ENCODE measurements at places on chromosomes 2 and 18.

- DNase-seq, result no peak
Observed at GRCh38 chr2:209470466-209470865, 46.6 kb downstream of the MAP2 start.

- no peak for DNase-seq
Observed at GRCh38 chr2:217429981-217430500, 570.2 kb upstream of the TNP1 start.

DNA sequence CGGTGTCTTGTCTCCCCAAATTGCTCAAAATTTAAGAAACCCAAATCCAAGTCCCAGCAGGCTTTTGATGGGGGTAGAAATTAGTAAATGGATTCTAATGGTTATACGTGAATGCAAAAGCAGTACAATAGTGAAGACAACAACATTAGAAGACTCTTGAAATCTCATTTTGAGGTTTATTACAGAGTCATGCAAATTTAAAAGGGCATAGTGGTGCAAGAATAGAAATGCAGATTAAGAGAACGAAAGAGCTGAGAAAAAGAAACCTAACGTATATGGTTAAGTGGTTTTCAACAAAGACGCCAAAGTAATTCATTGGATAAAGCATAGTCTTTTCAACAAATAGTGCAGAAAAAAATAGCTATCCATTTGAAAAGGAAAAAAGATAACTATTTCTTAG, 33.2 kb upstream of the CXXC1 start:
- no peak for DNase-seq

GRCh38 chr2:233075141-233075965, 15.2 kb downstream of the INPP5D start:
- DNase-seq, result no peak

- no peak for DNase-seq
Observed at GRCh38 chr2:165105926-165106325, 97.9 kb downstream of the SCN3A start.

DNA sequence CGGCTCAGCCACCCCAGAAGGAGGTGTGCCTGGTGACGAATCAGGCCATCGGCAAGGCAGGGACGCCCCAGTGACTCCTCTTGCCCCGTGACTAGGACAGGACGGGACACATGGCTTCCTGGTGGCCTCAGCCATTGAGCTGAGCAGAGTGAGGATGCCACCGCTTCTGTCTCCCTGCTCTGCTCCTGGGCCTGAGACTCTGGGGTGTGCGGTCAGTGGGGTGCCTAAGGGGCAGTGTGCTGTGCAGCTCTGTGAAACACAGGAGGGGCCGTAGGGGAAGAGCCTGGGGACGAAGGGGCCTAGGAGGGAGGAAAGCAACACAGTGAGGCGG, 24.3 kb downstream of the IGFBP5 start:
- no peak for DNase-seq

DNA sequence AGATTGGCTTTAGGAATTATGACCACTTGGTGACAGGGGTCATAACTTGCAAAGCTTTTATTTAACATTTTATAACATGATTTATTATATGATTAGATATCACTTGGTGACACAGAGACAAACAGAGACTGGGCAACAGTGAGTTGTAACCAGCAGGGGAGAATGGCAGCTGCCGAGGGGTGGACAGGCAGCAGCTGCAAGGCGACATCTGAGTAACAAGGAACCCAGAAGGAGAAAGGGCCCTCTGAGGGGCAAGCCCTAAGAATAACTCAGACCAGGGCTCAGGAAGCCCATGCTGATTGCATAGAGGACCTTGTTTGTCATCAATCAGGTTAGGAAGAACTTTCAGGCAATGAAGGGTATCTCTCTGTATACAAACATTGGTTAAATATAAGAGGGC, 339.9 kb upstream of the SOX11 start:
- DNase-seq, result no peak

DNA sequence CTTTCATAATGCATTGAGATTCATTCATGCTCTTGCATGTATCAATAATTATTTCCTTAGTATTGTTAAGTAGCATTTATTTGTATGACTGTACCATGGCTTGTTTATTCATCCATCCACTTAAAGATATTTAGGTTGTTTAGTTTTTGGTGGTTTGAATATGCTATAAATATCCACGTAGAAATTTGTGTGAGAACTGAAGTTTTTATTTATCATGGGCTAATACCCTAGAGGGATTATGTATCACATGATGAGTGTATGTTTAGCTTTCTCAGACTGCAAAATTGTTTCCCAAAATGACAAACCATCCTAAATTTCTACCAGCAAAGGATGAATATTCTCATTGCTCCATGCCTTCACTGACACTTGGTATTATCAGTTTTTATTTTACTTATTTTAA, 55.2 kb downstream of the CSRNP3 start:
- DNase-seq, result no peak

DNA sequence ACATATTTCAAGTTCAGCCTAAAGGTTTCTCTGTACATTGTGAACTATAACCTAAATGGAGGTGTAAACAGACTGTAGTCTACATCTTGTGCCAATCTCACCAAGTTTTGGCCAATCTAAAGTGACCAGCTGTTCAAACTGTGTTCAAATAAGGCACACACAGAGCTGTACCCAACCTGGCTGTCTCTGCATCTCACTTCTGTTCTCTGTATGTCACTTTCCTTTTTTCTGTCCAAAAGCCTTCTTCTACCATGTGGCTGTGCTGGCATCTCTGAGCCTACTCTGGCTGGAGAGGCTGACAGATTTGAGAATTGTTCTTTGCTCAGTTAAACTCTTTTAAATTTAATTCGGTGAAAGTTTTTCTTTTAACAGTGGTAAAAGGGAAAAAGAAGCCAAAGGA, 817.9 kb downstream of the SOCS6 start:
- DNase-seq, result no peak

DNA sequence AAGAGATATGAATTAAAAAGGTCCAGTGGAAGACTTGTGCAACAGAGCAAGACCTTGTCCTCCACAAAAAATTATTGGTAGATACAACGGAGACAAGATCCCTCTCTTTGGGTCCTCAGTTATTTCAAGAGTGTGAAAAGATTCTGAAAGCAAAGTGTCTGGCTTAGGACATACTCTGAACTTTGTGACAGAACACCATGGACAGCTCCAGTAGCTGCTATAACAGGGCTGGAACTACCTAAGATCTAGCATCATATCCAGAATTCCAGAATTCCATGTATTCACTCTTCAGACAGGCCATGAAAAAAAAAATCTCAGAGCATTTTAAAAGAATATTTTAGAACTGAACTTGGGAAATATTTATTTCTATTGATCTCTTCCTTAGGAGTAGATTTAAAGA, 74.8 kb upstream of the ZBTB14 start:
- DNase-seq, result no peak

DNA sequence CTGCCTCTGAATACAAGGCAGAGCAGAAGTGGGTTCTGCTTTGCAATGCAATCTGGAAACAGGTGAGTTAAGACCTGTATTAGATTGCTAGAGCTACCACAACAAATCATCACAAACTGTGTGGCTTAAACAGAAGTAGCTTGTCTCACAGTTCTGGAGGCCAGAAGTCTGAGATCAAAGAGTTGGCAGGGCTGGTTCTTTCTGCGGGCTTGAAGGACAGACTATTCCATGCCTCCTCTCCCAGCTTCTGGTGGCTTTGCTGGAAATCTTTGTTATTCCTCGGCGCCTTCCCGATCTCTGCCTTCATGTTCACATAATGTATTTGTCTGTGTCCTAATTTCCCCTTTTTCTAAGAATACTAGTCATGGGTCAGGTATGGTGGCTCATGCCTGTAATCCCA, 58.4 kb downstream of the SAP130 start:
- DNase-seq, result no peak

GRCh38 chr2:10486601-10487079, 38.5 kb upstream of the ODC1 start:
- DNase-seq, result no peak

DNA sequence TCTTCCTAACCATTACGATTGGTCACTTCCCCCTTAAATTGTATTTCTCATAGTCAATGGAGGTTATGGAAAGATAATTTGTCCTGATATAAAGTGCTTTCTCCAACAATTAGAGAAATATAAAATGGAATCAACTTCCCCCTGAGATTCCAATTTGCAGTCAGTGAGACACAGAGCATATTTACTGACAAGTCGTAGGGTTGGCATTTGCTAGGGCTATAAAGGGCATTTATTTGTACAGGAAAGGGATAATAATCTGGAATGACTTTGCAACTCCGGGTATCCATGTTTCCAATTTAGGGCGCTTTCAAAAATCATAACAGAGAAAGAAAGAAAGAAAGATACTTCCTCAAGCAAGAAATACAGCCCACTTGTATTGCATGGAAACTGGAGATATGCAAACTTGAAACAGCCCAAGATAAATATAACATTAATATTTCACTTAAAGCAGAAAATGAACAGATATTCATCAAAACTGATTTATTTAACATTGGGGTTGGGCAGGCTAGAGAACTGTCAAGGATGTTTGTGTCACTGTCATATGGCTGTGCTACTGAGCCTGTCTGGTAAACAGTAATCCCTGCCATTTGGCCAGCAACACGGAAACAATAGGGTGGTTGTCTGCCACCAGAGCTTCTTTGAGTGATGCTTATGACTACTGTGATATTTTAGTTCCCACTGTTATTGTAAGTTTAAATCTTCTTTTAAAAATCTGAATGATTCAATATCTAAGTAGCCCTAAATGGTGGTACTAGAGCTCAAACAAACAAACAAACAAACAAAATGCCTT, 621.8 kb downstream of the LRP1B start:
- no peak for DNase-seq

DNA sequence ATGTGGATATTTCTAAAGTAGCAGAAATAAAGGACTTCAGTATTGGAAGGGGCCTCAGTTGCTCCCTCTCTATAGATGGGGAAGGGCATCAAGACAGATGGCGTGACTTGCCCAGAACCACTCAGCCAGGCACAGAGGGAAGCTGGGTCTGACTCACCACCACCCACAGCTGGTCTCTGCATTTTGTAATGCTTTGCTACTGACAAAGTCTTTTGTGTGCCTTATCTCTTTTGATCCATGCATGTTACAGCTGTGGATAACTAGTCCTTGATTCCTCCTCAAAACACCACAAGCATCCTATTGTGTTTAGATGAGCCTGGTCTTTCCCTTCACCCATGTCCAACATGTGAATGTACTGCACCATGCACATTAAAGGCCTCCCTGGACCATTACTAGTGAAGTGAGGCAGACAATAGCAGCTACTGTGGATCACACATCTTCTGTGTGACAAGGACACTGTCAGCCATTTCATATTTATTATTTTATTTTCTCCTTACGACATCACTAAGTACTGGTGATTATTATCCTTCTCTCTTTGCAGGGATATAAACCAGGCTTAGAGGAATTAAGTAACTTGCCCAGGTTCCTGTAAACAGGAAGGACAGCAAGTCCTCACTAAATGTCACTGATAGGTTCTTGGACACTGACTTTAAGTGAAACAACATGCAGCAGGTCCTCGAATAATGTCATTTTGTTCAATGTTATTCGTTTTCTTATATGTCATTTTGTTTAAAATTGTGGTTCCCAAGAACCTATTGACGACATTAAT, 29.6 kb upstream of the IL37 start:
- peak; percentile 81 for DNase-seq

DNA sequence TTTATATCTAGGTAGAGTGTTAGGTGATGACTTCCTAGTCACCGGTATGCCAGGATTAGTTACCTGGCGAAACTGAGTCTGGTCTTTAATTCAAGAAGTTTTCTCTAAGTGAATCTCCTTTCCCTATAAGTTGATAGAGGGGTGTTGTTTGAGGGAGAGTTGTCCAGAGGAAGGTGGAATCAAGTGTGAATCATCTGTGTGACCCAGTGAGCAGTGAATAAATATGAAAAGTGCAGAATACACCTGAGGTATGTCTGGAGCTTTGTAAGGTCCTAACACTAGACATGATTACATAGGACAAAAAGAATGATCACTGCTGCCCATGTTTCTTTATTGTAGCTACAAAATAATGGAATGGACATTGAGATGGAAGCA, 11.2 kb downstream of the POU3F3 start:
- DNase-seq, result no peak

GRCh38 chr2:33375054-33375453, 101.4 kb upstream of the RASGRP3 start:
- DNase-seq, result no peak

GRCh38 chr2:18439716-18440115, 120.7 kb downstream of the RDH14 start:
- no peak for DNase-seq

DNA sequence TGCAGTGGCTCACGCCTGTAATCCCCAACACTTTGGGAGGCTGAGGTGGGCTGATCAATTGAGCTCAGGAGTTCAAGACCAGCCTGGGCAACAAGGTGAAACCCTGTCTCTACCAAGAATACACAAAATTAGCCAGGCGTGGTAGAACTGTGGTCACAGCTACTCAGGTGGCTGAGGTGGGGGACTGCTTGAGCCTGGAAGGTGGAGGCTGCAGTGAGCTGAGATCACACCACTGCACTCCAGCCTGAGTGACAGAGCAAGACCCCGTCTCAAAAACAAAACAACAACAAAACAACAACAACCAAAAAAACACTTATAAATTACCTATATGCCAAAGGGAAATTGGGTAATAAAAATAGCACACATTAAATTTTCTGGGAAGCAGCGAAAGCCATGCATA, 141.6 kb downstream of the HDAC4 start:
- no peak for DNase-seq

GRCh38 chr18:12960395-12960794, 12.6 kb downstream of the SEH1L start:
- no peak for DNase-seq

GRCh38 chr2:232973011-232973735, 39.9 kb downstream of the NGEF start:
- no peak for DNase-seq

- DNase-seq, result no peak
Observed at GRCh38 chr2:149627111-149627801, 39.7 kb upstream of the MMADHC start.

GRCh38 chr2:99911736-99912135, 230.7 kb downstream of the AFF3 start:
- DNase-seq, result no peak

DNA sequence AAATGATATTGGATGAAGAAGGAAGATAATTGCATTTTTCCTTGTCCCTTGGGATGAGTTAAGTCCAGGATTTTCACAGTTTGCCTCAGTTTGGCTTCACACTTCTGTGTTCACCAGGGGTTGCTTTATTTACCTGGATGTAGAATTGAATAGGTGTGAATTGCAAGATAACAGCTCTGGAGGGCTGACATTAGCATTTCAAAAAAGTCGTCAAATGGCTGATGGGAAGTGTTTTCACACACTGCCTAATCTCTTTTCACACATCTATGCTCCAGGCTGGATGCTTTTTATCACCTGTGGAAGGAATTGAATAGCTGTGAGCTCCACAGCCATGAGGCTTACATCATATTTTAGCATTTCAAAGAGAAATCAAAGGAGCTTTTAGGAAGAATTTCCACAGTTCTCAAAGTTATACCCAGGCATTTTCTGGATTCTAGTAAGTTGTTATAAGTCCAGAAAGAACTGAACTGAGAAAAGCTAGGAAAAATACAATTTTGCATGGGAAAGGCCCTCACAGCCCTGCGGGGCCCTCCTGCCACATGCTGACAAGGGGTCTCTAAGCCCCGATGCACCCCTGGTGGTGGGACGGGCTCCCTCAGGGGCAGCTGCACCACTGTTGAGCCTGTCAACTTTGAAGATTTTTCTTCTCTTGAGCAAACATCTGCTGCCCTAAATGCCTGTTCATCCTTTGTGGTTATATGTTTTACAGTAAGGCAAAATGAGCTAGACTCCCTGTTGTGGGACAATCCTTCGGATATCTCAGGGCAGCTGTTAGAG, 43.9 kb downstream of the TEX51 start:
- no peak for DNase-seq

All from non-pigmented ciliary epithelial cell (primary cell).